CD4-positive, alpha-beta T cell treated with Interleukin-10 for 1 hour (primary cell): ENCODE measurements at places on chromosomes 7 and 10.

DNA sequence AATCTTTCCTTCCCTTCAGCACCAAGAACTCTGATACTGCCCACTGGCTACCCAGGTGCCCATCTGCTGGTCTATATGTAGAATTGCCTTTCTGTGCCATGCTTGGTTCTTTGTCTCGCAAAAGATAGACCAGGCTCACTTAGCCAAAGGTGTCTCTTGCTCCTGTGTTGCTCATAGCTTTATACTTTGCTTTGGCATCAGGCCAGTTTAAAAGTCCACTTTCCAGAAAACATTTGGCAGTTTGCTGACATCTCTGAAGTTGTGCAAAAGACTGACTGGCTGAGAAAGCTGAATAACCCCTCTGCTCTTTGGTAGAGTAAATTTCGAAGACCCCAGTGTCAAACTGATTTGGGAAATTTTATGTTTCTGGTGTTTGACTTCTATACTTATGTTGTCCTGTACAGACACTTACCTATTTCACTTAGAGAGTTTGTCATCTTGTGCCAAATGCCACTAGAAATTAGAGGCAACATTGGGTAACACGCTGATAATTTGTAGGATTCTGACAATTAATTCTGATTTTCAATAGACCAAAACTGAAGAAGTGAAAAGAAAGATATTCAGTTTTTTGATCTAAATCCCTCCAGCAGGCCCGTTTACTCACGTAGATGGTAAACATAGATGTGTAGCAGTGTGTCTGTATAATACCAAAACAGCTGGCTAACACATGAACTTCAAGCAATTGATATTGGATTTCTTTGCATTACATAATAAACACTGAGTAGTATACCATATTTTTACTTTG is 91.1 kb downstream of the CPED1 start:
- no peak for DNase-seq

- no peak for DNase-seq
Observed at GRCh38 chr10:59138052-59138451, 38.4 kb upstream of the PHYHIPL start.

GRCh38 chr7:25536851-25537250 is 308.6 kb upstream of the NPVF start:
- no peak for DNase-seq

DNA sequence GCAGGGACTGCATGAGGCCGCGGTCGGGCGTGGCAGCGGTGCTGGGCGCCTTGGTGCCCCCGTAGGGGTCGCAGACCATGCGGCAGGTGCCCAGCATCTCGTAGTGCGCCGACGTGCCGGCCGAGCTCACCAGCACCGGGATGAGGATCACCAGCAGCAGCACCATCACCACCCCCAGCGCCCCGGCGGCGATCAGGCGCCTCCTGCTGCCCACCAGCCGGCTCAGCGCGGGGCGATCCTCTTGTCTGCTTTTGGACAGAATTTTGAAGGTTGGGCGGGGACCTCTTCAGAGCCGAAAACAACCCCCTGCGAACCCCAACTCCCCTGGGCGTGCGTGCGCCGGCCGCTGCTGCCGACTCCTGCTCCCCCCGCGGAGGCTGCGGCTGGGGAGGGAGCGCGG is 779 bp downstream of the C1QL3 start:
- DNase-seq = peak; percentile 2

DNA sequence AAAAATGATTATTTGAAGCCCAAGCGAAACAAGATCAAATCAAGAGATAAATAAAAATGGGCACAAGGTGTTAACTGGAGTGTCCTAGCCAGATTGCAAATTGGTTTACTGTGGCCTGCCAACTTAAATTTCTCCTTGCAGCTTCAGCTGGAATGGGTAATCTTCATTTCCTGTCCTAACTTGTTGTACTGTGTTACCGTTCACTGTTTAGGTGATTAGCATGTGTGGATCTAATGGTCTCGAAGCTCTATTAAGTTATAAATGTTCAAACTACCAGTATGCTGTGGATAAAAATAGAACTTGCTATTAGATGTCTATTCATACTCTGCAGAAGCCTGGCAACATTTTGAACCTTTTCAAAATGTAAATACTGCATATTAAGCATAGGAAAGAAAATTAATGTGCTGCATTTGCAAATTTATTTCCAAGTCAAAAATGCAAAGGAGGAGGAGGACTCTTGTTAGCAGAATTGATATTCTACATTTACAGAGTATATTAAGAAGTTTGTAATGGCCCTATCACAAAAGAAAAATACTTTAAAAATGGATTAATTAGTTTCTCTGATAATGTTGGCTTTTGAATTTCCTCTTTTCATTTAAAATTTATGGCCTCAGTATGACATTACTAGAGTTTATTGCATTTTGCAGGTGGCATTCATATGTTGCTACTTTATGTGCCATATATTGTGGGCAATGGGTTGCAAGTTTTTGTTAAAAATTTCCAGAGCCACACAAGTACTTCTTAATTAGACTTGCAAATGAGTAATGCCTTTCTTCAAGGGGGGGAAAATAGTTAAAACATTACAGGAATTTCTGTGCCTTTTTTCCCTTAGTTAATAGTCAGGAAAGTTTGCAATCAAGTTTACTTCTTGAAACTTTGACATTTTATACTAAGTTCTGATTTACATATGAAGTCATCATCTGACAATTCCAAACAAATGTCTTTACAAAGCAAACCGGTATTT is 92.1 kb downstream of the CABCOCO1 start:
- no peak for DNase-seq

DNA sequence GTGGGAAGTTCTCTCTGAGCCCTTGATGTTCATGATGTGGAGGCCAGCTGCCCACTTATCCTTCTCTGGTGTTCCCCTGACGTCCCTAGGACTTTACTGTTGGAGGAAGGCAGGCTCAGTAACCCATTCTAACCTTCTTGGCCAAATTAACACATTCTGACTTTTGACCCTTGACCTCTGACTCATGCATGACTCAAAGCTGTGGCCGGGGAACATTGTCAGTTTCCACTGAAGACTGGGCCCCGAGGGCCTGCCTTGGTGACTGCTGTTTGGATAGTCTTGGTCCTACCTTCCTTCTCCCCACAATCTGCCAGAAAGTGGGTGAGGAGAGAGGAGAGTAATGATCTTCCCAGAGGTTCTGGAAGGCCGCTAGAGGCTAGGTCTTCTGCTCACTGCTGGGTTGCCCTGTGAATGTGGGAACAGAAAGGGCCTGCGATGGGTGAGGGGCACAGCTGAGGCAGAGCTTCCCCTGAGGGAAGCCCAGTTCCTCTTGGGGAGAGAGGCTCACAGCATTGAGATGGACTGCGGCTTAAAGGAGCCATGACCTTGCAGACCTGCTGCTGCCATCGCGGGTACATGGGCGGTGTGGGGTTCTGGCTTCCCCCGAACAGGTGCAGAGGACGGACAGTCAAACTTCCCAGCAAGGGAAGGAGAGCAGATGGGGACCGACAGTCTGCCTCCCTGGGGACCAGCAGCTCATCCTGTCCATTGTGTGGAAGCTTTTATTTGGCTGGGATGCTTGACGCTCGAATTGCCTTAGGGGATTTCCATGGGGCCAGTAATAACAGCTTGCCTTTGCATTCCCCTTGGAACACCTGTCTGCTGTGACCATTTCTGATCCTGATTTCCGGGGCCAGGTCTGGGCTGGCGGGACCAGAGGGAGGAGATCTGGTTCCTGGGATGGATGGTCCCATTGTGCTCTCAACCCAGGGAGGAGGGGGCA is 43.8 kb downstream of the ADAMTS14 start:
- no peak for DNase-seq

- no peak for DNase-seq
Observed at GRCh38 chr10:58326967-58327381, 7.8 kb upstream of the UBE2D1 start.

- DNase-seq = no peak
Observed at GRCh38 chr10:48898426-48898825, 41.2 kb downstream of the LRRC18 start.

GRCh38 chr7:131797841-131798240 is 241.4 kb upstream of the PODXL start:
- DNase-seq = no peak

DNA sequence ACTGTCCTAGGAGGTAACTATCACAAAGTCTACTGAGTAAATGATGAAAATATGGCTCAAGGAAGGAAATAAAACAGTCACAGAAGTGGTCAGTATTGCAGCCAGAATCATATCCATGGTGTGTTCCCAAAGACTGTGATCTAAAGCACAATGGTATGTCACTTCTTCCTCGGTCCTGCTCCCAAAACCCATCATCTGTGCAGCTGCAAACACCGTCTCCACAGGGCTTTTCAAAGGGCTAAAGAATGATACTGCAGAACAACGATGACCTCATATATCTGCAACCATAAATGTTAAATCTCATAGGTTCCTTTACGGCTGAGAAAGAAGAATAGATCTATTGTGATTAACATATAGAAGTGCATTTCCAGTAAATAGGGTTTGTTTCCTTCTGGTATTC is 465.0 kb downstream of the GRID1 start:
- no peak for DNase-seq

DNA sequence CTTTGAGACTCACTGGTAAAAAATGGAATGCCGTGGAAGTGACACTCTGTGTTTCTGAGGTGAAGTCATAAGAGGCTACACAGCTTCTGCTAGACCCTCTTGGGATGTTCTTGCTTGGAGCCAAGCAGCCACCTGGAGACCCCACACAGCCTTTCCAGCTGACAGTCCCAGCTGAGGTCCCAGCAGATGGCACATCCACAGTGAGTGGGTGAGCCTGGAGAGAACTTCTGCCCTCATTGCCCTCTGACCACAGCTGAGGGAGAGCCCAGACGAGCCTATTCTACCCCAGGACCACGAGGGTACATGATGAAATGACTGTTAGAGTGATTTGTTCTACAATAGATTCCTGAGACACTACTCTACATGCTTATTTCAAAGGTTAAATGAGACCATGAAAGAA is 44.3 kb downstream of the CXCL12 start:
- no peak for DNase-seq

DNA sequence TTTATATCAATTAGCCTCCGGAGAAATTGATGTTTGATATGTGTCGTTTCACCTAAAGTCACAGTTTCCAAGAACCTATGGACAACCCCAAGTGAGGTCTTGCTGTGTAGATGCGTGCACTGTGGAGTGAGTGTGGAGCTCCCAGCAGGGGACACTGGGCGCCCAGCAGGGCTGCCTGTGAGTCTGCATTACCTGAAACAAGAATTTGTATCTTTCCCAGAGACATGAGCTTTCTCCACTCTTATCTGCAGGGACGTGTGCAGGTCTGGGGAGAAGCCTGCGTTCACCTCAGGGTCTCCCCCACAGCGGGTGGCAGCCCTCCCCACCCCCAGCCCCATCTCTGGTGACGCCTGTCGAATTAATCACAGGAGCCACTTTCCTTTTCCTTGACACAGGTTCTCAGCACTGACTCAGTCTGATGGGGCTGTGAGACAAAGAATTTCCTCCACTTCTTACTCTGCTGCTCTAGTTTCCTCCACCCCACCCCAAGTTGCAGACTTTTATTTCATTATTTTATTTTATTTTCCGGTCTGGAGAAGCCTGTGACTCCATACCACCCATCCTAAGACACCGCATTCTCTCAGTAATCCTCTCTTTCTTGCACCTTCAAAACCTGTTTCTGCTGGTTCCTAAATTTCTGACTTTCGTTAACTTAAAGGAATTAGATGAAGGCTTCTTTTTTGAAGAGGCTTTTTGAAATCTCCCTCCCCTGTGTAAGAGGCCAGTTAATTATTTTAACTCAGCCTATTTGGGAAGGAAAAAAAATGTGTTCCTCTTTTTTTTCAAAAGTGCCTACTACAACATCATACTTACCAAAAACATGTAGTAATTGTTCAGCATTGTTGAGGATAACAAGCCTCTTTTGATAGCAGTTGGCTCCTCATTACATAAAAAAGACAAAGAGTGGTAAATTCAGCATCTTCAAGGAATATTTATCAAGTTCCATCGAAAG is 17.0 kb upstream of the INSIG1 start:
- no peak for DNase-seq

- no peak for DNase-seq
Observed at GRCh38 chr7:28126410-28127041, 54.1 kb downstream of the JAZF1 start.

DNA sequence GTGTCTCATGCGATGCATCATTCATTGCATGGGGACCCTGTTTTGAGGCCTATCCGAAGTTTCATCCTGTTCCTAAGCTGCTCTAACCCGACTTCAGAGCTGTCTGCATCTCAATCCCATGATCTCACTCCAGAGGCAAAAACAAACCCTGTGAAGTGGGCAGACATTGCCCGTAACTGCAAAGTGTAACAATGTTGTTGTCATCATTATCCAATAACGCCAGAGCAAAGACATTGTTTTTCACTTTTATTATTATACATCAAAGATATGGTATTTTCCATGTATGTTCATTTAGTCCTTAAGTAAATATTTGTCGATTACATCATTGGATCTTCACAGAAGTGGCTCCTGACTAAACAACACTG is 246.7 kb downstream of the KLF6 start:
- DNase-seq = no peak

DNA sequence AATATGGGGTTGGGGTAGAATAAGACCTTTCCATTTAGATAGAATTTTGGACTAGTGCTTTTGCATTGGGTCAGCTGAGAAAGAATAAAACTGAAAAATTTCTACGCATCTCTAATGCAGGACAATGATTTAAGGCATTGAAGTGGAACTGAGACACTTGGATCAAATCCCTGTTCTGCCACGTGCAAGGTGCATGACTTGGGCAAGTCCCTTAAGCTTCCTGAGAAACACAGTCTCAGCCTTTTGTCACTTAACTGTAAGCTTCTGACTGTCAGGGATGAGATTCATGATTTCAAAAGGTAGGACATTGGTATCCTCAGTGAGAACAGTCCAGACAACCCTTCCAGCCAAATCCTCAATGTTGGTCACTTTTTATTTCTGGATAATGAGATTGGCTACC is 59.2 kb downstream of the ENTPD1 start:
- no peak for DNase-seq
